Stimulated activated naive B cell treated with anti-CD40 and anti-IgM and Interleukin-4, amounts not matched to agents 10 μg/mL and 1 μg/mL and 100 μg/mL, for 72 hours (primary cell): ENCODE measurements at places on chromosomes 3 and 15.
A peak's percentile ranks its signal among the peaks of the same experiment; 100 is the strongest.

DNA sequence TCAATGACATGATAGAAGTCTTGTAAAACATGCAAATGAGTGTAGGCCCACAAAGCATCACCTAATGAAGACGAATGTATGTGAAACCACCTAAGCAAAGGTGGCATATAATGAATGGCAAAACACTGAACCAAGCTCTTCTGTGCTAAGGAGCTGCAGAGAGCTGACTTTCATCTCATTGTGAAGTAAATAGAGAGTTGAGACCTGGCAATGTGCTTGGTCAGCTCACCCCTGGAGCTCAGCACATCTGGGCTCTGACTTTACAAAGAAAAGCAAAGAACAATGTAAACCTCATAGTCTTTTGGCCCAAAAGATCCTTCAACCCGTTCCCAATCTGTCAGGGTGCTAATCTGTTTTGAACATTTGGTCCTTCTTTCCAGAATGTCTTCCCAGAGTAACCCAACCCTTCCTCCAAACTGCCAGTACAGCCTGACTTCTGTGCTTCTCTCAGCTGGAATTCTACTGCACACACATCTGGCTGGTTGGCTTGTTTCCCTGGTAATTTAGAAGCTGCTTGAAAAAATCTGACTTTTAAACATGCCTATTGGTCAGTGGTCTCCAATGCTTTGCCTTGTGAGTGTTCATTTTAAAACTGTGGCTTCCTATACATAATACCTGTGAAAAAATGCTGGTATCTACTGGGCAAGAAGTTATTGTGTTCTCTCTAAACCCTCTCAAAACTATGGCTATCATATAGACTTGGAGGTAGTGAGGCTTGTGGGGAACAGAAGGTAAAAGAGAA, 101.7 kb downstream of the CD200R1L start:
- no peak for DNase-seq

DNA sequence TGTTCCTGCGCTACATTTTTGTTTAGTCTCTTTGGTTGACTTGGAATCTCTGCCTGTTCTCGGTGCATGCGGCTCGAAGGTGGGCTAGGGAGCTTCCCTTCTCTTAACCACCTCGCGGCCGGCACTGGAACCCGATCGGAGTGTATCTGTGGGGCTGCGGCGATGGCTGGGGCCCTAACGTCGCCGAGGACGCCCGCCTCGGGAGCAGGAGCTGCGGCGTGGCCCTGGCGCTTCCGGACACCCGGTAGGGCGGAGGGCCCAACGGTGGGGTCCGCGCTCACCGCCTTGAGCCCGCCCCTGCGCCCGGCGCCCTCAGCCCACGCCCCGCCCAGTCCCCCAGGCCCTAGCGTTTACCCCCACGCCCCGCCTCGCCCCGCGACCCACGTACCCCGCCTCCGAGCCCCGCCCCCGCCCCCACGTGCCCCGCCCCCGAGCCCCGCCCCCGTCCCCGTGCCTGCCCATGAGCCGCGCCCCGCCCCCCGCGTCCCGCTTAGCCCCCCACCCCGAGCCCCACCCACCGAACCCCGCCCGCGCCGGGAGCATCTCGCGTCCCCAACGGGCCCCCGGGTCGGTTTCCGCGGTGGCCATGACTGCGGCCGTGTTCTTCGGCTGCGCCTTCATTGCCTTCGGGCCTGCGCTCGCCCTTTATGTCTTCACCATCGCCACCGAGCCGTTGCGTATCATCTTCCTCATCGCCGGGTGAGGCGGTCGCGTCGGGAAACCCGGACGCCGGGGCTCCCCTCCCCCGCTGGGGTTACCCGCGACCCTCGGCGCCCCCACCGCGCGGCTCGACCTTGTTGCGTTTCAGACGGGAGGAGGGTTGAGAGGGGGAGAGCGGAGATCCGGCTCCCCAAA, at the start of gene APH1B:
Gene APH1B (plus strand): TSS at position 568 of the 855 bp plus-strand sequence. CDS start 19 bp downstream, at position 587.
- peak; percentile 58 for DNase-seq

- no peak for DNase-seq
These were observed 440 bp downstream of the DCBLD2 start for GRCh38 chr3:98901119-98901391.

GRCh38 chr3:5093731-5094130, 28.4 kb upstream of the ARL8B start:
- DNase-seq = no peak

- DNase-seq = no peak
These were observed 90.2 kb upstream of the CHD2 start for GRCh38 chr15:92809880-92810361.

- no peak for DNase-seq
These were observed 312.5 kb upstream of the CTNNB1 start for GRCh38 chr3:40886660-40887425.

DNA sequence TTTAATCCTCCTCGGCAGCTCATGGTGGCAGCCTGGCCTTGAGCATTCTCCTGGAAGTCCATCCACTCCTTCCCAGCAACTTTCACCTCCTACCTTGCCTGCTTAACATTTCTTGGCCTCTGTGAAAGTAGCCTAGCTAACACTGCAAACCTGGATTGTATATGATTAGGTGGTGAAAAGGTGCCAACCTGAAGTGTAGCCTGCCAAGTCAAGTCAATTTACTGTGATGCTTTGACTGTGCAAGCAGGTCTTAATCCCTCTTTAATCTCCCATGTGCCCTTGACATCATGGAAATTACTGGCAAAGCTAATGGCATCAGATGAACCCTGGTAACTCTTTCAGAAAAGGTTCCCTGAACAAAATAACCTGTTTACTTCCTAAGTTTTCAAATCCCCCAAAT, 169.7 kb upstream of the NR2F2 start:
- no peak for DNase-seq

DNA sequence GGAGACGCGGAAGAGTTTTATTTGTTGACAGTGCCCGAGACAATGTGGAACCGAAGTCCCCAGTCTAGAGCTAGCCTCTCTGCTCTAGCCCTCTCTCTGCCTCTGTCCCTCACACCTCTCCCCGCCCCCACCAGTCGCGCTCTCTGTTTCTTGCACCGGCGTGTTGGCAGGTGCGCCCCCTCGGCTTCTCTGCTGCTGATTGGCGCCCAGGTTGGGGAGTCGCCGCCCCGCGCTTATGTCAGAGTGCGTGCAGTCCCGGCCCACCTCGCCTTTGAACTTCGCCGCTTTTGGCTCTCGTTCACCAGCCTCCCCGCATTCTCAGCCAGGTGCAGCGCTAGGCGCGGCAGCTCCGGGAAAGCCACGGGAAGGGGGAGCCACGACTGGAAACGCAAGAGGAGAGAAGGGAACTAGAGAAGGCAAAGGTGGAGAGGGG, at the start of gene SOX14:
Gene SOX14 (plus strand): TSS at position 315 of the 433 bp plus-strand sequence. CDS start 470 bp downstream, outside the sequence.
- DNase-seq = no peak

- DNase-seq = no peak
These were observed 355.0 kb upstream of the SEMA6D start for GRCh38 chr15:47362118-47362905.

- DNase-seq = no peak
These were observed 61.0 kb downstream of the LRIG1 start for GRCh38 chr3:66439666-66440344.

DNA sequence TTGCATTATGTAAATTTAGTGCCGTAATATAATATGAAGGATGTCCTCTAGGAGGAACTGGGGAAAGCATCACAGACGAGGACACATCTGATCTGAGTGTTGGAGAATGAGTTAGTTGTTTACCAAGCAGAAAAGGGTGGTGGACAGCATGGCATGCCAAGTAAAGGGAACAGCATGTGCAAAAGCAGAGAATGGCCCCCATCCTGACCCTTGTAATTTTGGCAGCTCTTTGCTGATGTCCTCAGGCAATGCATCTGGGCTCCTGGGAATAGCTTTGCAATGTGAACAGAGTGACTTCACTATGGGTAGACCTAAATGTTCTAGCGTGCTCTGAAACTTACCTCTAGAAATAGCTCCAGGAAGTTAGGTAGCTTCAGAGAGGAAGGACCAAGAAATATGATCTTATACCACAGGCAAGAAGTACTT, 263.3 kb downstream of the LPP start:
- no peak for DNase-seq

DNA sequence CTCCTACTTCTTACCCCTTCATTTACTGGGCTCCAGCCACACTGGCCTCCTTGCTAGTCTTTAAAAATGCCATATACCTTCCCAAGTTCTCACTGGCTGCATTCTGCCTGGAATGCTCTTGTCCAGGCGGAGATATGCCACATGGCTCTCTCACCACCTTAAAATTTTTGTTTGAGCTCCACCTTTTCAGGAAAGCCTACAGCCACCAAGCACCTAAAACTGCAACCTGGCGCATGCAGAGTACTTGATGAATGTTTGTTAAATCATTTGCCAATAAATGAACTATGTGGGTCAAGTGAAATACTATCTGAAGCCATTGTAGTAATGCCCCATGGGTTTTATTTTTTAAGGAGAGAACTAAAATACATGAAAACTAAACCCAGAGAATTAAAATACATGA, 54.3 kb downstream of the GLB1 start:
- DNase-seq = no peak

DNA sequence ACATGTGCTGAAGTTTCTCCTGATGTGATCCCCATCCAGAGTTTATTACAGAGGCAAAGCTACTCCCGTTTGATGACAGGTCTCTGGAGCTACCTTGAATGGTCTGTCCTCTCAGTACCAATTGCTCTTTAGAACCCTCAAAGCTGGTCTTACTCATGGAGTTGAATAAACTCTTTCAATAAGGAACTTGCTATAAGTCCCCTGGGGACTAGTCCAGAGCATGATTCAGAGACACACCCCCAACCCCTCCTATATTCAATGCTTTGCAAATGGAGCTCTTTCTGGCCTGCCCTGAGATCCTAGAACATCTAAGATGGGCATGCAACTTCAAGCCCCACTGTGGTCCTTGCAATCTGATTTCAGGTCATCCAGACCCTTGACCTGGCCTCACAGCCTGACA, 23.9 kb upstream of the TPM1 start:
- DNase-seq = no peak

DNA sequence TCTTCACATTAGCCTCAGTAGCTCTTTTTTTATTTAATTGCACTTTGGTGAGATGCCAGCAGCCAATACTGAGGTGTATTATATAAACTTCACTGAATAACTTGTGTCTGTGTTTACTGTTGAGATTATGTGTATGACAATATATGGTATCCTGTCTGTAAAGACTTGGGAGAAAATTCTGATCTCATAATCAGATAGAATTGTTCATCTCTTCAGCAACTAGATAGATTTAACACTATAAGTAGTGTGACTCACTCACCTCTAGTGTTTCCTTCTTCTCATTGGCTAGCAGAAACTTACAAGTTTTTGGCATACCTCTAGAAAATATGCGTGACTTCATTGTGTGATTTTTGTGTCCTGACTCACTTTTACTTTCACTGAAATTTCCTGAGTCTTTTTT, 67.6 kb upstream of the TGFBR2 start:
- no peak for DNase-seq

DNA sequence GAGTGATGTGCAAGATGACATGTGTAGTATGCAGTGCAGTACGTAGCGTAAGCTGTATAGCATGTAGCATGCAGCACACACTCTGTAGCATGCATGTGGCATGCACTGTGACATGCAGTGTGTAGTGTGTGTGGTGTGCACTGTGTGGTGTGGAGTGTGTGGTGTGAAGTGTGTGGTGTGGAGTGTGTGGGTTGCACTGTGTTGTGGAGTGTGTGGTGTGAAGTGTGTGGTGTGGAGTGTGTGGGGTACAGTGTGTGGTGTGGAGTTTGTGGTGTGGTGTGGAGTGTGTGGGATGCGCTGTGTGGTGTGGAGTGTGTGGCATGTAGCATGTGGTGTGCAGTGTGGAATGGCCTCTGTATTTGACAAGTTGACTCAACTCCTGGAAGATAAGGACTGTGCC, 39.2 kb downstream of the ROPN1B start:
- DNase-seq = no peak

GRCh38 chr3:115859002-115859807, 235.9 kb downstream of the GAP43 start:
- no peak for DNase-seq

DNA sequence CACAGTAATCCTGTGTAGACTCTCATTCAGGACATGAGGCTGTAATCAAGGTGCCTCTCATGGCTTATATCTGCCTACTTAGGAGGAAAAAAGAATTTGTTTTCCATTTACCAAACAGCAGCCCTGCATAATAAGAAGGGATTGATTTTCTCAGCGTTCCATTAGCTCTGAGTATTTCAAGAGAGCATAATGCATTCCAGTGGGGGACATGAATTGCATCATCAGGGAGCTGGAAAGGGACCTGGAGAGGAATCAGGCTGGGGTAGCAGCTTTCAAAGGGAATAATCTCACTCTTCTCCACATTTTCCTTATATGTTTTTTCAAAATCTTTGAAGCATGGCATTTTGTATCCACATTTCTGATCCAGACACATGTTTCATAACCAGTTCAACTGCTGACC, 150.6 kb upstream of the ANKRD28 start:
- DNase-seq = no peak

DNA sequence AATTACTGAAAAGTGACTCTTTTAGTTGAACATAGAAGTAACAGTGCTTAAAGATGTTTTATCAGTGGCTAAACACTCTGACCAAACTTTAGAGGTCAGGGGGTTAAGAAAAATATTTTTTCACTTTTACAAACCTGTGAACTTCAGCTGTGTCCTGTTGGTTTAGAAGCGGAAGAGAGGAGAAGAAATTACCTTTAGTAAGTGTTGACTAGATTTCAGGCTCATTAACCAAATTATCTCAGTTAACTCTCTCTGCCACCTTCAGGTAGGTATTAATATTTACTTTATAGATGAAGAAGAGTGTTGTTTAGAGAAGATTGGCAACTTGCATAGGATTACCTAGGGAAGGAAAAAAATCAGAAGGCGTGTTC, 151.9 kb upstream of the CMC1 start:
- no peak for DNase-seq

DNA sequence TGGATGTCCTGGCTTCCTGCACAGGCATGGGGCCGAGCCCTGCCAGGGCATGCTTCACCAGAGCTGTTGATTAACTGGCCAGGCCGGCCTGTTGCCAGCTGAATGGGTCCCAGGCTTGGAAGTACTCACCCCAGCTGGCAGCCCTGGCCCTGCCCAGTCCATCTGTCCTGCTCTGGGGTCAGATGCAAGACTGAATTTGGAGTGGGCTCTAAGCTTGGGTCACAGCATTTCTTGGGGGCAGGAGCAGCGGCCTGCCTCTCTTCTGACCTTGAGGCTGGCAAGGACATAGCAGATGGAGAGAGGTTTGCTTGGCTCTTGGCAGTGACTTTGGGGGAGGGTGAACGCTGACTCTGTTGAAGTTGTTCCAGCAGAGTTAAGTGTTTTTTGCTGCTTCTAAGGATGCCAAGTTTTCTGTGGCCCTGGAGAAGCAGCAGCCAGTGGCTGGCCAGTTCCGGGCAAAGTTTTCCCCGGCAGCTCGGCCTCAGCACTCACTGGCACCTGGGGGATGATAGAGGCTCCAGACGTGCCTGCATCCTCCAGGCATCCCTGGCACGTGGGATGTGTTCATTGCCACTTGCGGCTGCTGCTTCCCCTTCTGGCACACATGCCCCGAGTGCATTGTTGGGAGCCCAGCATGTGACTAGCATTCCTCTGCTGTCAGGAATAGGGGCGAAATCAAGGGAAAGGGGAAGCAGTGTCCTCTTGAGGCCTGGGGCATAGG, 22.9 kb downstream of the PDIA5 start:
- DNase-seq = no peak

GRCh38 chr3:78839693-78840092, 928.1 kb downstream of the ROBO1 start:
- no peak for DNase-seq

GRCh38 chr15:75696311-75696720, 16.3 kb downstream of the CSPG4 start:
- peak; percentile 39 for DNase-seq
